Activated CD4-positive, alpha-beta T cell treated with anti-CD3 and anti-CD28 coated beads for 1 hour (primary cell): ENCODE measurements at places on chromosomes 2 and 18.

DNA sequence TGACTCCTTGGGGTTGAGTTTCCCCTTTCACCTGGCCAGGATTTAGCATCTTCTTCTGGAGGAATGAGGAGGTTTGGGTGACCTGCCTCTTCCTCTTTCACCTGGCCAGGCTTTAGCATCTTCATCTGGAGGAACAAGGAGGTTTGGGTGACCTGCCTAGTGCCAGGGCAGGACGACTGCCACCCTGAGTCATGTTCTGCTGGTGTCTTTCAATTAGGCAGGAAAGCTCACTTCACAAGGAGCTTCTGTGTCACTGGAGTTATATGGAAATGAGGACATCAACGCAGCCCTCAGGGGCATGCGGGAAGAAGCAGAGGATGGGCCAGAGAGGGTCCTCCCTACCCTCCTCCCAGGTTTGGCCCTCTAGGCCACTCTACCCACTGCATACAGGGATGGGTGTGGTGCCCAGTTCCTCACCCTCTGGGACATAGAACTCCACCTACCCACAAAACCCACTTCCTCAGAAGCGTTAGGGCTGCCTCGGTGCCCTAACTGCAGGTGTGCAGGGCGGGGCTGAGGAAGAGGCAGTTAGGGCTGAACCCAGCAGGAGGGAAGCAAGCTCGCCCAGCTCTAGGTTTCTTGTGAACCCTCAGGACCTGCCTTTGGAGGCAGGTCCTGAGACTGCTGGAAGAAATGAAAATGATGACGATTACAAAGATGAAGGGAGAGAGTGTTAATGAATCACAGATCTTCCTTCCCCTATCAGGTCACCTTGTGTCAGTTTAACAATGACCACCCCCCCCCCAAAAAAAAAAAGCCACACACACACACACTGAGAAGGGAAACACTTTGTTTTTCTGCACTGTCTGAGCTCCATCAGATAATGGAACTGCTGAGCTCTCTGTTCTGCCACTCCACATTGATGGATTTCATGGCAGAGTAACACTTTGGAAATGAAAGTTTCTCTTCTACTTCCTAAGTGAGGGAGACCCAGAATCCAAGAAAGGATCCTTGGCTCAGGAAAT, 71.0 kb downstream of the ARL4C start:
- peak; percentile 59 for DNase-seq

DNA sequence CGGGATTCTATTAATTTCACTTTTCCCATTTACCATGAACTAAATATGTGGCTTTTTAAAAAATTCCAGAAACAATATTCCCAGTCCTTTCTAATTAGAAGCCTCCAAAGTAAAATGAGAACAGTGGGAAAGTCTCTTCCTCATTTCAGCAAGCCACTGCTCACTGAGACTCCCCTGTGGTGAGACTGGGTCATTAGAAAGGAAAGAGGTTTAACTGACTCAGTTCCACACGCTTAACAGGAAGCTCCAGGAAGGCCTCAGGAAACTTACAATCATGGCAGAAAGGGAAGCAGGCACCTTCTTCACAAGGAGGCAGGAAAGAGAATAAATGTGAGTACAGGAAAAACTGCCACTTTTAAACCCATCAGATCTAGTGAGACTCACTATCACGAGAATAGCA, 258.9 kb upstream of the CHAC2 start:
- no peak for DNase-seq

GRCh38 chr2:235106874-235107639, 155.2 kb downstream of the SH3BP4 start:
- no peak for DNase-seq

DNA sequence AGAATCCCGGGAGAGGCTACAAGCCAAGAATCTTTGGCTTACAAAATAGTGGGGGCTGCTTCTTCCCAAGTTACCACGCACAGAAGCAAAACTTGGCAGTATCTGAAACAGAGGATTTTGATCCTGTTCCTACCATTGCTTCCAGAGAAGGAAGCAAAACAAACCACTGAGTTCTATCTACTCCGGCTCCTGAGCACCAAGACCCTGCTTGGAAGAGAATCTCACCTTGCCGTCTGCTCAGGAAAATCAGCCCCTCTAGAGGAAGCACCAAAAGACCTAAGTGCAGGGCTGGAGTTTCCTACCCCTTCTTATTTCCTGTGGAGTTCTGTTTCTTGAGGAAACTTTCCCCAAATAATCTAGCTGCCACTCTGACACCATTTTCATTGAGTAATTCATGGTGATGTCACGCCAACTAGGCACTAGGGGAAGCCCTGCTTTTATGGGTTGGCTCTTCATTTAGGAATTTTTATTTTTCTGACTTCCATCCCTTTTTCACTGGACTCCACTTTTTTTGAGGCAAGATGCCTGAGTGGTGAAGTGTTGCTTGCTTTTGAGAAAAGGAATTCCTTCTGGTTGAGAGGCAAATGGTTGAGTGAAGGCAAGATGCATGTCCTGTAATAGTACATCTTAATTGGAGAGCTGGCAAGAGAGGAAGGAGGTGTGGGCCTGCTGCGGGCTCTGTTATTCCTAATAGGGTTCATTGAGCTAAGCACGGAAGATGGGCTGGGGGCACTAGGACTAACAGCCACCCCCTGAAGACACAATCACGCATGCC, 36.8 kb upstream of the EML4 start:
- DNase-seq, result no peak

DNA sequence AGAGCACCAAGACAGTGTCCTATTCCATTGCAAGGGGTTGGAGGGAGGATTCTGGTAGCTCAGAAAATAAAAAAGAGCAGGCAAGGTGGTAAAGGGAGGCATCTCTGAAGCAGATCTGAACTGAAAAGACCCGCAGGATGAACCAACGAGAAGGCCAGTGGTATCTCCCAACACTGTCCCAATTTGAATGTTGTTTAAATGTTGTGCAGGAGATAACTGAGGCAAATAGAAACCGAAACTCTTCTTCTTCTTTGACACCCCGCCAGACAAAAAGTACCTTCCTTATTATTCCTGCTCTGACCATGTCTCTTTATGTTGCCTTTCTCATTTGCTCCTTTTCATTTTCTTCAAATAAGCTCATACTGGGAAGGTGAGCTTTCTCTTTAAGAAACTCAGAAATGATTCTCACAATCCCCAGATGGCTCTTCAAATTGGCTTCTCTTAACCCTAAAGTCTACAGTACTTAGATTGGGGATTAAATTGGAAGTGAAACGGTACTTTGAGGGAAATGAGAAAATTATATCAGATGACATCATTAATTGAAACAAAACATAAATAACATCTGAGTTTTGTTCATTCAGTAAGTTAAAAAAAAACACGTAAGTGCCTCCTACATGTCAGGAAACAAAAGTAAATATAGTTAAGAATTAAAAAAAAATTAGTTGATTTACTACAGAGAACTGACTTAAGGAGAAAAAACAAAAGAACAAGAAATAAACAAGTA, 143.6 kb downstream of the WDPCP start:
- DNase-seq, result no peak

GRCh38 chr2:3610415-3610814, 15.5 kb downstream of the COLEC11 start:
- DNase-seq, result no peak

GRCh38 chr2:217647226-217647625, 355.6 kb downstream of the TNS1 start:
- no peak for DNase-seq

DNA sequence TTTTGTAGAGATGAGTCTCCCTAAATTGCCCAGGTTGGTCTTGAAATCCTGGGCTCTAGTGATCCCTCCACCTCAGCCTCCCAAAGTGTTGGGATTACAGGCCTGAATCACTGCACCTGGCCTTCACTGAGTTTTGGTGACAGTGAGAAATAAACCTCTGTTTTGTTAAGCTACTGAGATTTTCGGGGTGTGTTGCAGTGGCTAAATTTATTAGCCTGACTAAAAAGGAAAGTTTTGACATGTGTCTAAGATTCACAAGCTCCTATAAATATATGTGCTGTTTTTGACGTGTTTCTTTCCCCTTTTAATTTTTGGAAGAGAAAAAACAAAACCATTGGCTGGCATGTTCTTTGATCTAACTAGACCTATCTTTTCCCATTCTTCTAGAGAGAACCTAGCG, 190.5 kb upstream of the MC4R start:
- no peak for DNase-seq

GRCh38 chr2:224009605-224010315, 29.3 kb downstream of the SERPINE2 start:
- DNase-seq, result no peak

- DNase-seq, result no peak
Measured at GRCh38 chr2:69588403-69588802, 55.1 kb downstream of the AAK1 start.

GRCh38 chr2:112803691-112804521, 19.6 kb upstream of the IL1A start:
- no peak for DNase-seq

DNA sequence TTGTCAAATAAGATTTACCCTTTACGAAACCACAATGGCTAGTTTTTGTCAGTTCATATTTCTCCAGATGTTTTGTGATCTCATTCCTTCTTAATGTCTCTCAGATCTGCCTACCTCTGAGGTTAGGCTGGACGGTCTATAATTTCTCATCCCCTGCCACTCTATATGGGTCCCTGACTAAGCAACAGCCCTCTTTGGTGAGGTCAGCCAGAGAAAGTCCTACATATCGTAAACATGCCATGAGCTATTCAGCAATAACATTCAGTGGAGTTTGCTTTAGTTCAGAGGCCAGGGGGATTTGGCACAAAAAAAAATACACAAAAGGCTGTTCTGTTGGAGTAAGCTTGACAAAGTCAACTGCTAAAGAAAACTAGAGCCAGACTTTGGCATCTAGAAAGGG, 192.1 kb upstream of the NCKAP5 start:
- DNase-seq, result no peak

GRCh38 chr2:74915743-74916142, 42.7 kb upstream of the POLE4 start:
- no peak for DNase-seq

DNA sequence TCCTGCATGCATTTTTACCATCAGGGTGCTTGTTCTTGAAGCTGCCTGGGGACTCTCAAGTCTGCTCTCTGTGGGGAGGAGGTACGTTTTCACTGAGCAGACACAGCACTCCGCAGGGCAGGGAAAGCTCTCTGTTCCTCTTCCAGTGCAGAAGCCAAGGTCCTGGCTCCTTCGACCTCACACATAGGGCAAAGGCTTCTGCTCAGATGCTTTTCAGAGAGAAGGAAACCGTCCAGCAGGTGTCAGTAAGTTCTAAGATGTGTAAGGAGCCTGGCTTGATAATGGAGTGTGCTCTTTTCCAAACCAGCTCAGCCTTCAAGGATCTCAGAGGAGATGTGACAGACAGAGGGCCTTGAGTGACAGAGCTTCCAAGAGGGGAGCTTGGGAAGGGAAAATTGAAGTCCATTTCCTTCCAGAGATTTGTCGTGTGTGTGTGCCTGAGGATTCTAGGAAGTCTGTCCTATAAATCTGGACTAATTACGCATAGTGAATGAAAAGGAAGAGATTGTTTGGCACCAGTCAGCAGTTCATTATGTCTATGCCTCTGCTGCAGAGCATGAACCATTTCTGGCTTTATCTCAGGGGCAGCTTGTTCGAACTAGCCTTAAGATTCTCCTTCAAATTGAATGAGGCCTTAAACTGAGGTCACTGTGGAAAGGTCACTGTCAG, 67.3 kb upstream of the UPP2 start:
- DNase-seq, result no peak

- DNase-seq, result no peak
Measured at GRCh38 chr18:49090901-49091300, 140.1 kb upstream of the SMAD7 start.

GRCh38 chr2:75053484-75054112, 95.2 kb downstream of the POLE4 start:
- DNase-seq, result no peak

DNA sequence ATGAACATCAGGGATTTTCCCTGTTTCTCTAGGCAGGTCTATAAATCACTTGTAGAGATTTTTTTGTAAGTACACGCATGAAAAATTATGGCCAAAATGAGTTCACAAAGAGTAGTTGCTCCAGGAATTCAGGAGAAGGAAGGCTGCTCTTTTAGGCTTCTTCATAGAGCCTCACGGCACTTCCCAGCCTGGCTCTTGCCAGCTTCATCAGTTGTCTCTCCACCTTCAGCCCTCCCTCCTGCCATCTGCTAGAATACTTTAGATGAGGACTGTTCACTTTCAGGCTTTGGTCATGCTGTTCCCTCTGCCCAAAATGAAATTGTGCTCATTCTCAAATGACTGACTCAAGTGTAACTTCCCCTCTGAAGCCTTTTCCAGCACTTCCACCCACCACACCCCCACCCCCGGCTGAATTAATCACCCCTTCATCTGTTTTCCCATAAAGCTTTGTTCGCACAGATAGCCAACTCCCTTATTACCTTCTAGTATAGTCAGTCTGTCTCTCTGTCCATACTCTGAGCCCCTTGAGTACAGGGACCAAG, 1.8 kb upstream of the ABCA12 start:
- no peak for DNase-seq

DNA sequence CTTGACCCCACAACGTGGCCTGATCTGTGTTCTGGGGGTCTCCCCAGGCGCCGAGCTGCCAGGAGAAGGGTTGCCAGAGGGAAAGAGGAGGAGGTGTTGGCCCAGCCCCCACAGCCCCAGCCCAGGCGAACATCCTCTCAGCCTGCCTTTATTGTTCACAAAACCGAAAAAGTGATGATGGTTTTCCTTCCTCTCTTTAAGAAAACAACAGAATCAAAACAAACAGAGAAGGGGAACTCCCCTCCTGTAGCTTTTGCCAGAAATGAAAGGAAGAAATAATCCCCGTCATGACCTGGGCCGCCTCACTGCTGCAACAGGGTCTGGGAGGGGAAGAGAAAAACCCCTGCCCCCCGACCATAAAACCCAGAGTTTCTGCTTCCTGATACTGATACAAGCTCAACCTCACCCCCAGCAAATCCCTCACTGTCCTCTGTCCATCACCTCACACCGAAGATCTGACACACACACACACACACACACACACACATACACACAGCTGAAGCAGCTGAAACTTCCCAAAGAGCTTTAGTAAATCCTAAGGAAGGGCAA, 52.0 kb downstream of the ZFP36L2 start:
- DNase-seq, result peak; percentile 52

GRCh38 chr2:222424729-222425671, 657 bp downstream of the SGPP2 start:
- peak; percentile 11 for DNase-seq

DNA sequence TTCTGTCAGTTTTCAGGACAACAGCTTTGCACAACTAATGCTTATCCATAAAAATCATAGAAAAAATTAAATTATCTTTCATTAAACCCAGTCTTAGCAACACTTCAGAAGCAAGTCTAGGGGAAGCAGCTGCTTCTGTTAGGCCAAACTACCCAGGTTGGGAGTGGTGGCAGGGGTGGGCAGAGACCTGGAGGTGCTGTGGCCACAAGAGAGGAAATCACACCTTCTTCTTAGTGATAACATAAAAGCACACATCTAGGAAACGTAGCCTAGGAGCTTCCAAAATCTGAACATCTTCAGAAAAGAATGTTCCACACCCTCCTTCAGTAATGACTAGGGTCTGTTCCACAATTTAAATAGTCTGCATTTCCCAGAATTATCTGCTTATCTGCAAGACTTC, 32.3 kb upstream of the FRZB start:
- DNase-seq, result no peak
